Motor neuron (in vitro differentiated cells): ENCODE measurements at places on chromosomes 16 and 17. TPM values are rescaled to one million over a fixed set of nuclear protein-coding genes. Genes with fewer than 3 reads are reported as not detected.

- ATAC-seq: no peak
Observed at GRCh38 chr16:522320-523096, 5.0 kb upstream of the CAPN15 start.

DNA sequence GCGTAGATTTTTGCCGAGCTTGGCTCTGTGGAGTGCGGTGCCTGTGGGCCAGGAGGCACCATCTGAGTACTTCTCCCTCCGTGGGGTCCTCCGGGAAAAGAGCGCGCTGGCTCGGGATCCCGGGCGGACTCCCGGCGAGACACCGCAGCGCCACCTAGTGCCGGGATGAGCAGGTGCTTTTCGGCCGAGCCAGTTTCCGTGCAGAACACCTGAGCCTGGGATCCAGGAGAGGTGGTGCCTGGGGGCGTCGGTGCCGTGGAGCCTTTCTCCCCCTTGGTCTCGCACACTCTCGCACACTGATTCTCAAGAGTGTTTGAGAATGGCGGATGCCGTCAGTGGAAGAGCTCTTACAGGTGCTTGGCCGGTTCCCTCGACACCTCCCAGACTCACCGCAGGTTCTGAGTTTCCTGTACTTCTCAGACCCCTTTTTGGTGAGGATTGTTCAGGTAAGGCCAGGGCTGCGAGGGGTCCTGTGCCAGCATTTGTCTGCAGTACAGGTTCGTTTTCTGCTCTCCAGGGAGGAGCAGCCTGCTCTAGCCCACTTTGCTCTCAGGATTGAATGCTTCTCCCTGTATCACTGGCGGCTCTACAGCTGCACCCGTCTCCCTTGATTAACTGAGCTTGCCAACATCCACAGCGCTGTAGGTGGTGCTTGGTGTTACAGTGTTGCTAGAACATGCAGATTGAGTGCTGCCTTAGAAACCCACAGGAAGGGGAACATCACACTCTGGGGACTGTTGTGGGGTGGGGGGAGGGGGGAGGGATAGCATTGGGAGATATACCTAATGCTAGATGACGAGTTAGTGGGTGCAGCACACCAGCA, 23.3 kb downstream of the TBCD start:
- peak; percentile 61 for ATAC-seq

GRCh38 chr17:28878981-28879380, 18.6 kb downstream of the FLOT2 start:
- ATAC-seq: peak; percentile 17

Gene TSPAN10
- total RNA-seq: 0.22 and 0.50 TPM in 2 replicates

GRCh38 chr17:59811209-59811608, 81.5 kb downstream of the TUBD1 start:
- ATAC-seq: no peak

- peak; percentile 56 for ATAC-seq
Observed at GRCh38 chr17:8126491-8127066, 2.7 kb upstream of the HES7 start.

DNA sequence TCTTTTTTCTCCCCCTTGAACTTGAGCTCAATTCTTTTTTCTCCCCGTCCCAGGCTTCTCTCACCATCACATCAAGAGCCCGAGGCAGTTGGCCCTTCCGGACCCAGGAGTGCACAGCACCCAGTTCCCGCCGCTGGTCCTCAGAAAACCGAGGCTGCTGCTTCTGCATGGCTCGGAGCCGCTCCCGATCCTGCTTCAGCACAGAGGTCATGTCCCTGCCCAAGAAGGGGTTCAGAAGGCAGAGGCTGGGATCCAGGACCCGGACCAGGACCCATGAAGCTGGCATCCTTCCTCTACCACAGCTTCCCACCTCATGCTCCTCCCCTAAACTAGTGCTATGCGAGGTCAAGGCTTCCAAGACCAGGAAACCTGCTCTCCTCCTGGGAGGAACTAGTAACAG, 10.5 kb downstream of the PER1 start:
- no peak for ATAC-seq

GRCh38 chr17:19456016-19456927, 45.2 kb downstream of the RNF112 start:
- no peak for ATAC-seq

DNA sequence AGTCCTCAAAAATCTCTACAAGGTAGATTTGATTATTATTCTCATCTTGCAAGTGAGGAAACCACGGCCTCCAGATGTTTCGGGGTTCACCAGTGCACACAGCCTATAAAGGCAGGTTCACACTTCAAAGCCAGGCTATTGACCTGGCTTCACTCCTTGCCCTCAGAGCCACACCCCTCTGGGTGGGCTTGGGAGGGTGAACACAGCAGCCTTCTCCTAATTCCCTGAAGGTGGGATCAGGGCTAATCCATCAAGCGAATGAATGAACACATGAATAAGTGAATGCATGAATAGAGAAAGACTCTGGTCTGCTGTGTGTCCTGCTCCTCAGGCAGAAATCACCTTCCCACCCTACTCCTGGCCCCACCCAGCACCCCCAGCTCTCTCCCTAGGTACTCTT, 139.0 kb downstream of the CYLD start:
- ATAC-seq: no peak

DNA sequence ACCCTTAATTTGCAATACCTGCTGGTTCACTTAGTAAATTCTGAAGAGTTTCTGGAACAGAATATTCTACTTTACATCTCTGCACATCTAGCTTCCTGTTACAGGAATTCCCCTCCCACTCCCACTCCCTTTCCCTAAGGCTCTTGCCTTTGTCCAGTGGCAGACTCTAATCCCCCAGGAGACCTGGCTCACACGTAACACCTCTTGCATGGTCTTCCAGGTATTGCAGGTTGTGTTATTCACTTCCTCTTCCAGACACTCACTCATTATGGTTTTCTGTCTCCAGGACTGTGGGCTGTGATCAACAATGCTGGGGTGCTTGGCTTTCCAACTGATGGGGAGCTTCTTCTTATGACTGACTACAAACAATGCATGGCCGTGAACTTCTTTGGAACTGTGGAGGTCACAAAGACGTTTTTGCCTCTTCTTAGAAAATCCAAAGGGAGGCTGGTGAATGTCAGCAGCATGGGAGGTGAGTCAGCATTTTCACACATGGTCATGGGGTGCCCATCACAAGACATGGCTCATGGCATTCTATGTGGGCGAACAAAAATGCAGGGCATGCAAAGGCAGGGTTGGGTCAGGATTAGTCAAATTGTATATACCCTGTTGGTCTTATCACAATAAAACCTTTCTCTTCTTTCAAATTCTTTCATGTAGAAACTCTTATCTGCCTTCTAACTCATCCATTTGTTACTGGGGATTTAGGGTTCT, 35.8 kb downstream of the HSD17B2 start:
- ATAC-seq: peak; percentile 24

GRCh38 chr16:74743668-74744299, 30.8 kb downstream of the FA2H start:
- ATAC-seq: no peak

Gene CX3CL1
- total RNA-seq: 33.7 and 34.3 TPM in 2 replicates

DNA sequence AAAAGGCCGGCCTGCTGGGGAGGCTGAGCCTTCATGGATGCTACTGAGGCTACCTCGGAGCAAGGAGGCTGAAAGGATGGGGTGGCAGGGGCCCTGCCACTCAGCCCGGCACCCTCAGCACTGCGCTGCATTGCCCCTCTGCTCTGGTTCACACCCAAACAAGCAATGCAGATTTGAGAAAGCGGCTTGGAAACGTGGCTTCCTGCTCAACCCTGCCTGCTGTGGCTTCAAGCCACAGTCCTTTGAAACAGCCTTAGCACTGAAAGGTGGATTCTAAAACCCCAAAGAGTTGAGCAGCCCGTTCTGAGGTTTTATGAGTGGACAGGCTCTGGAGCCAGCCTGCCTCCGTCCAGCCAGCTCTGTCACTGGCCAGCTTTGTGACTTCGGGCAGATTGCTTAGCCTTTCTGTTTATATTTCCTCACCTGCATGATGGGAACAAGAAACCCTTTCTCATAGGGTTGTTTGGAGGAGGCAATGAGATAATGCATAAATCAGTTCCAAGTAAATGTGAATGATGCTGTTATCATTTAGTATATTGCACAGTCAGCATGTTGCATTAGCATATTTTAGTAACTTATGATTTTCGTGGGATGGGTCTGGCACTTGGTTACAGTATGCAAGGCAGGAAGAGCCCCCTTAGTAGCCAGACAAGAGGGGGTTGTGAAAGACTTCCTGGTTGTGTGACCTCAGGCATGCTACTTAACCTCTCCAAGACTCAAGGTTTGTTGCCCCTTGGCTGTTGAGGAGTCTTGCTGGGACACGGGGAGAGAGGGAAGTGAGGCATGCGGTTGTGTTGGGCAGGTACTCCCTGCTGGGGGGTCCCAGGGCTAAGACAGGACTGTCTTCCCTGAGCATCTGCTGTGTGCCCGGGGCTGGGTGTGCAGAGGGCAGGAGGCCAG, 23.6 kb downstream of the CRISPLD2 start:
- no peak for ATAC-seq

Gene DNAI2
- 0.14 and 0.29 TPM in 2 replicates for total RNA-seq

Gene KCNJ18
- total RNA-seq: not detected in 2 replicates

Gene TEX14
- 0.43 and 0.97 TPM in 2 replicates for total RNA-seq

DNA sequence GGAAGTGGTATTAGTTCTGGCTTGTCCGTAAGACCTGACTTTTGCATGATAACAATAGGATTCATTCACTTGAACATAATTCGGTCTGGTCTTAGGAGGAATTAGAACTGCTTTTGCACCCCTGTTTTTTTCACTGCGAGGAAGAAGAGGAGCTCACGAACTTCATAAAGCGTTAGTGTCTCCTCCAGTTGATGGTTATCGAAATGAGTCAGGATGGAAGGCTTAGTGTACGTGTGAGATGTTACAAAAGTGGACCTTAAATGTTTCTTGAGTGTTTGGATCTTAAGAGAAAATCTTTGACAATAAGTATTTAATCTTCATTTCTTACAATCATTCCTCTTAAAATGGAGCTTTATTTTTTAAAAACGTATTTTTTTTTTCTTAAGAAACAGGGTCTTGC, 52.8 kb downstream of the USP10 start:
- ATAC-seq: no peak
